ENCODE measurements at places on chromosomes 1 and 21.

DNA sequence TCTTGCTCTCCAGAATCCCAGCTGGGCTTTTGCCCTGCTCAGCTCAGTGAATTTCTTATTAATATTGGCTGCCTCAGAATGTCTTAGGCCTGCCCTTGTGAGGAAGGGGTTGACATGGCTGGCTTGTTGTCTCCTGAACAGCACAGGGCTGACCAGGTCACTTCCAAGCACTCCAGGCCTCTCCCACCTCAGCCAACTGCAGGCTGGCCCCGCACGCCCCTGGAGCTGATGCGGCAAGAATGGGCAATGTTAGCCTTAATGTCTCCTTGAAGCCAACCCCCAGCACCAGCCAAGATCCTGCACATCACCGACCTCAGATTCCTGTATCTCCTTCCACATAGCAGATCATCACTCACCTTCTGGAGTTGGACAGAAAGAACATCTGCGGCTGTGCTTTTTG lies 598.6 kb downstream of the AJAP1 start:
- no peak for DNase-seq

DNA sequence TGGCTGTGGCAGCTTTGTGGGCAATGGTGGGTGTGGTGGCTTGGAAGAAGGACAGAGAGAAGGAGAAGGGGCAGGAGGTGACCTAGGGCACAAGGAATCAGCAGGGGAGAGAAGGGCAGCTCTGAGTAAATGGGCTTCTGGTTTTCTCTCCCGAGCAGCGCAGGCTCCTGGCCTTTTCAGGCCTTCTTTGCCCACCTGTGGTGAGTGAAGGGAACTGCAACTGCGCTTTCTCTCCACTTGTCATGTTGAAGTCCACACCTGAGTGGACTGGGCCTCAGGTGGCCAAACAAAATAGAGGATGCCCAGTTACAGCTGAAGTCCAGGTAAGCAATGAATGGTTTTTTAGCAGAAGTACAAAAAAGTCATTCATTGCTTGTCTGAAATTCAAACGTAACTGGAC lies 29.4 kb upstream of the KCNA10 start:
- DNase-seq, result no peak

- DNase-seq, result no peak
These were observed 30.0 kb downstream of the IRF2BP2 start for GRCh38 chr1:234579967-234580366.

DNA sequence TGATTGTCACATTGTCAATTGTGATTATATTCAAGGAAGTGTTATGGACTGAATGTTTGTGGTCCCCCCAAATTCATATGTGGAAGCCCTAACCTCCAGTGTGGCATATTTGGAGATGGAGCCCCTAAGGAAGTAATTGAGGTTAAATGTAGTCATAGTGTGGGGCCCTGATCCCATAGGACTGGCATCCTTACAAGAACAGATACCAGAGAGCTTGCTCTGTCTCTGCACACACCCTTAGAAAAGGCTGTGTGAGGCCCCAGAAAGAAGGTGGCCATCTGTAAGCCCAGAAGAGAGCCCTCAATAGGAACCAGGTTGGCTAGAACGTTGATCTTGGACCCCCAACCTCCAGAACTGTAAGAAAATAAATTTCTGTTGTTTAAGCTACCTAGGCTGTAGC lies 28.1 kb downstream of the VANGL1 start:
- no peak for DNase-seq

DNA sequence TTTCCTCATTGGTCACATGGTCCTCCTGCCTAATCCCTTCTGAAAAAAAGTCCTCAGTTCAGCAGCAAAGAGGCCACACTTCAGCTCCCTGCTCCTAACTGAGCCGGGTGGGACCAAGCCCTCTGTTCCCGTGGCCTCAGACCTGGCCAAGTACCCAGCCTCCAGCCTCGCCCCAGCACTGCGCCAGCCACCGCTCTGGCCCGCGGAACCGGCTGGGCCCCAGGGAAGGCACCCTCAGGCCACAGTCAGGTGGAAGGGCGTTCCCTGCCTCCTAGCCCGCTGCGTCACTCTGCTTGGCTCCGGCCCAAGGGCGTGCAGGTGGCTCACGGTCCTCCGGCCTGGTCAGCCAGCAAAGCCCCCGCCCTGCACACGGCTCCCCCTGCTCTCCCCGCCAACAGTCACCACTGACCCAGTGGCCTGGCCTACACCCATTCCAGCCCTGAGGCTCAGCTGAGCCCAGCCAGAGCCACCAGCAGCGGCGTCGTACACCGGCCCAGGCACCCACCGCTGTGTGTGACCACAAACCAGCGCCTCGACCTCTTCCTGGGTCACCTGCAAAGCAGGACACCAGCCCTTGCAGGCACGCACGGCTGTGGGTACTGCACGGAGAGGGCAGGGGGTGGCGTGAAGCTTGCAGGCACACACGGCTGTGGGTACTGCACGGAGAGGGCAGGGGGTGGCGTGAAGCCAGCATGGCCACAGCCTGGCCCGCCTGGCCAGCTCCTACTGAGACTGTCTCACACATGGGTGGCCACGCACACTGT lies 19.4 kb downstream of the NADK start:
- DNase-seq, result no peak

- DNase-seq, result no peak
These were observed 326 bp downstream of the BRWD1 start for GRCh38 chr21:39313042-39313570.

- no peak for DNase-seq
These were observed 171.2 kb downstream of the SEC16B start for GRCh38 chr1:177798614-177799013.

- DNase-seq, result no peak
These were observed 75.0 kb upstream of the COX20 start for GRCh38 chr1:244760471-244760870.

DNA sequence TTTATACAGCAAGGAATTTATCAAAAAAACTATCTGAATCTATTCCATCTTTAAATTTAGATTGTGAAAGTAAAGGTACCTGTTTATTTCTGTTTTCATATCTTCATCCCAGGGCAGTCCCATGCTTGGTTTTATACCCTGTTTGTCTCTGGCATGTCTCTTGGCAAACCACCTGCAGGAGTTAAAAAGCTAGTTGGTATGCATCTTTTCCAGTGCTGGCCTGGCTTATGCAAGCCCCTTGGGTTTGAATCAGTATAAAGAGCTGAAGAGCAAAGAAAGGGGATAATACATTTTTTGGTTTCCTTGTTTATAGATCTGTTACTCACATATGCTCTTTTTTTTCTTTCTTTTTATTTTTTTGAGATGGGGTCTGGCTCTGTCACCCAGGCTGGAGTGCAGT lies 37.8 kb downstream of the LRRC8C start:
- DNase-seq, result no peak
